ENCODE measurements at places on chromosomes 2 and 18.

GRCh38 chr2:240528406-240529040 is 29.3 kb downstream of the ANKMY1 start:
- DNase-seq, result no peak

- DNase-seq, result no peak
These were observed 89.2 kb upstream of the MYO3B start for GRCh38 chr2:170088776-170089175.

- DNase-seq, result no peak
These were observed 673.1 kb upstream of the FSHR start for GRCh38 chr2:49827366-49827765.

GRCh38 chr2:70852824-70853223 is 17.2 kb upstream of the CD207 start:
- DNase-seq, result no peak

GRCh38 chr2:66431274-66431642 is 3.7 kb upstream of the MEIS1 start:
- DNase-seq, result no peak

GRCh38 chr2:89842180-89842908 is 1150.9 kb downstream of the RPIA start:
- DNase-seq, result no peak

DNA sequence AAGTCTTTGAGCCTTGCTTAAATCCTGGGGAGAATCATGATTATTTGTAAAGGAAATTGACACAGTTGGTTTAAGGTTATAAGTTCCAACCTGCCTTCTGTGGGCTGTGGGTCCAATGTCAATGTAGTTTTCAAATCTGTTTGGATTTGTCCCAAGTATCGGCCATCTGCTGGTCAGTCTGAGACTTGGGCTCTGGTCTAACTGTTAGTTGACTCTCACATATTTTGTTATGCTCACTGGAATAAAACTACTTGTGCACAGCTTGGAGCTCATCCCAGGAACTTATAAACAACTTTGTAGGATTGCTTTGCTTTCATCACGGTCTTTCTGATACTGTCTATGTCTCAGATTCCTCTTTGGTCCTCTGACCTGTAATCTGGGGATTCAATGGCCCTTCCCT is 1026.2 kb upstream of the ZEB2 start:
- no peak for DNase-seq

- no peak for DNase-seq
These were observed 633 bp downstream of the MALT1 start for GRCh38 chr18:58671632-58672564.
